OCI-LY7 (cell line): ENCODE measurements at places on chromosomes 7 and 10.

DNA sequence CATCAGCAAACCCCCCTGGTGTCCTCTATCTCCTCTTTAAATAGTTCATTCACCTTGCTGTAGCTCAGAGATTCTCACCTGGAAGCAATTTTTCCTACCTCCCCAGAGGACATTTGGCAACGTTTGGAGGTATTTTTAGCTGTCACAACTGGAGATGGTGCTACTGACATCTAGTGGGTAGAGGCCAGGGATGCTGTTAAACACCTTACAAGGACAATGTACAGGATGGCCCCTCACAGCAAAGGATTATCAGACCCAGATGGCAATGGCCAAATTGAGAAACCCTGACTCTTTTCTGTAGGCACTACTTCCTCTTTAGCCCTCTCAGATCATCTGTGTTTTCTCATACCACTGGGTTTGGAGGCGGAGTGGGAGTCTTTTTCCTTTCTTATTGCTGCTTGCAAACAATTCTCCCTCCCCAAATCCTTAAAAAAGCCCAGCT, 13.2 kb upstream of the TRA2A start:
- DNase-seq = peak; percentile 63

DNA sequence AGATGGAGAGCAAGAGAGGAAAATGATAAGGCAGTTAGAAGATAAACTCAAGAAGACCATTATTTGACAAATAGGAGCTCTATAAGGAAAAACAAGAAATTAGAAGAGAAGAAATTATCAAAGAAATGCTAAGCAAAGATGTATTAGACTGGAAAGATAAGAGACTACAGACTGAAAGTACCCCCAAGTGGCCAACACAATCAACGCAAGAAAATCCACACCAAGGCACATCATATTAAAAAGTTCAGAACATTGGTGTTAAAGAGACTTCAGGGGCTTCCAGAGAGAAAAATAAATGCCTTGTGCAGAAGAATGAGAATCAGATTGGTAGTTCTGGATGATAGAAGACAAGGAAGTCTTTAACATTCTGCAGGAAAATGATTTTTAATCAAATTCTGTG, 46.0 kb downstream of the SH2D4B start:
- DNase-seq = no peak

DNA sequence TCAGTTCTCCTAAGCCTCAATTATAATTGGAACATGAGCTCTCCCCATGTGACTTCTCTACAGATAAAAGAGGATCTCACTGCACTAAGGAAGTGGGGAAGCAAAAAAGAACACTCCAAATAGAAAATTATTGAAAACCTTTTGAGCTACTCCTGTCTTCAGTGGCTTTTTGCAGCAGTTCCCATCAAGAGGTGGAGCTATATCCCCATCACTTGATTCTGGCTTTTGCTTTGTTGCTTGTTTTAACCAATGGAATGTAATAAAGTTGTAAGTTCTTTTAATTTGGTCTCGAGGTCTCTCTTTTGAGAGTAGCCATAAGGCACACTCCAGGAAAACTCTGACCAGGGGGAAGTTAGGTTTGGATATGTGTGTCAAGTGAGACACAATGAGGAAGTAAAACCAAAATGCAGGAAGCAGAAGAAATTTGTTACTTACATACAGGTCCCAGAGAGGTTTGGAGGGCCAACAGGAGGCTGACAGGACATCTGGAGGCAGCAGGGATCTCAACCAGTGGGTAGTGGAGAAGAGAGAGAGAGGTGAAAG, 569.4 kb downstream of the HTR7 start:
- DNase-seq = no peak

GRCh38 chr7:117017017-117017451, 63.7 kb downstream of the ST7 start:
- DNase-seq = no peak
